ENCODE measurements at places on chromosomes 6 and 20. TPM values are rescaled to one million over a fixed set of nuclear protein-coding genes. Genes with fewer than 3 reads are reported as not detected.

The ZBP1 gene
- polyA plus RNA-seq, result not detected

The PSORS1C2 gene
- not detected for polyA plus RNA-seq

DNA sequence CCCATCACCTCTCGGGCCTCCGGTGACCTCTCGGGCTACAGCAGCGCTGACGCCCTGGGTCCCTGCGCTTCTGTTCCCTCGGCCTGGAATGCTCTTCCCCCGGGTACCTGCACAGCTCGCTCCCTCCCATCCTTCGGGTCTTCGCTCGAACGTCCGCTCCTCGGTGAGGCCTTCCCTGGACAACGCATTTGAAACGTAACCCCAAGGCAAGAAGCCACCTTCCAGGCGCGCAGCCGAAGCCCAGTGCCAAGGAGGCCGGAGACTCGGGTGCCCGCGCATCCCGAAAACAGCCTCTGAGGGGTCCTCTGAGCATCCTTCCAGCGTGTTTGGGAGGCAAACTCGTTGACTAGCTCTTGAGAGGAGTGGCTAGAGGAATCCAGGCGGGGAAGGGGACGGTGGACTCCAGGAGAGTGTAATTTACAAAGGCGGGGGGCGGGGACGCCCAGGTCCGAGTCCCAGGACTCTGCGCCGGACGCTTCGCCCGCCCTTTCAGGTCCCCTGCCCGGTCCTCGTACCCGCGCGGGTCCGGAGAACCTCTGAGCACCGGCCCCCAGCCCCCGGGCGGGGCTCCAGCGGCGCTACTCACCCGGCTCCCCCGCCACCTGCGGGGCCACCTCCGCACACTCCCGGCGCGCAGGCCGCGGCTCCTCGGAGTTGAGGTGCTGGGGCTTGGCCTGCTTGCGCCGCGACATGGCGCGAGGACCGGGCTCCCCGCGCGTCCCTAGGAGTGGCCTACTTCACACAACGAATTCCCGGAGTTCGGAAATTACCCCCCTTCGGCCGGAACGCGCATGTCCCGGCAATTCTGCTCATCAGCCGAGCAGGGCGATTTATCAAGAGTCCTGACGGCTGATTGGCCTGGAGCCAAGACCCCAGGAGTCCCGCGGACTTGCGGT, 86.8 kb downstream of the ZFP64 start:
- DNase-seq, result no peak

- no peak for DNase-seq
Measured at GRCh38 chr6:57190140-57190539, 18.0 kb downstream of the BAG2 start.

GRCh38 chr6:87827346-87827745, 125.3 kb upstream of the AKIRIN2 start:
- no peak for DNase-seq
